ENCODE measurements at places on chromosomes 11 and 22.

- DNase-seq, result no peak
These were observed 101.1 kb upstream of the FAT3 start for GRCh38 chr11:92123540-92123939.

DNA sequence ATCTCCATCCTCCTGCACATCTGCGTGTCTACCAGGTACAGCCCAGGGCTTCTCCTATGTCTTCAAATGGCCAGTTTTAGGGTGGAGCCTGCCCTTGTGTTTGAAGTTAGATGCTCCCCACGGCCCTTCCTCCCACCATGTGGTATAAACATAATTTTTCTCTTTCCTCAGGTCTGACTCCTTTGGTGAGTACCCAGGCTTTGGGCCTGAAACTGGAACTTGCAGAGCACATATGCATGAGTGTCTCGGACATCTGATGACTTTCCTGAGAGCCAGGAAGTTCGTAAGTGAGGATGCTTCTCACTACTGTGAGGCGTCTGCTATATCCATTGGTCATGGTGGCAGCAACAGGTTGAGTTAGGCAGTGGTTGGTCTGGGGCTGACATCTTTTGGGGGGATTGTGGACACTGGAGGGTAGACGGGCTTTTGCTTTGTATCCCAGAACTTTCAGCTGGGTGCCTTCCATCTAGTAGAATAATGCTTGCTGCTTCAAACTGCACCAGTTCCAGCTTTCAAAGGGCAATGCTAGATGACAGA lies 16.2 kb downstream of the CSRP3 start:
- DNase-seq, result no peak

DNA sequence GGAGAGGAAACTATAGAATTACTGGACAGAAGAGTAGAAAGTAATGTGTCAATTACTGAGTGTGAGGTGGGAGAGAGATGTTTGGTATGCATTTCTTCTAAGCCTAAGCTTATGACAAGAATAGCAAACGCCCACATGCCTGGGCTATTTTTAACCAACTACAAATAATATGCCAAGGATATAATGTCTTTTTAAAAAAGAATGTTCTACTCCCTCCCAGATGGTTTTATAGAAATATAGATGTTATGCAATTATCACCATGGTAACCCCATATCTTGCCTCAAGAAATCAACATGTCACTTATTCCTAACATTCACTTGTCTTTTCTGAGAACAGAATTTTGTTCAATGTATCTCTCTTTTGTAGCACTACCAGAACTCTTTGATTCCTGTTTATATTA lies 996.7 kb upstream of the CHORDC1 start:
- DNase-seq, result no peak

- DNase-seq, result no peak
These were observed 5.6 kb downstream of the CCDC82 start for GRCh38 chr11:96384156-96384555.

DNA sequence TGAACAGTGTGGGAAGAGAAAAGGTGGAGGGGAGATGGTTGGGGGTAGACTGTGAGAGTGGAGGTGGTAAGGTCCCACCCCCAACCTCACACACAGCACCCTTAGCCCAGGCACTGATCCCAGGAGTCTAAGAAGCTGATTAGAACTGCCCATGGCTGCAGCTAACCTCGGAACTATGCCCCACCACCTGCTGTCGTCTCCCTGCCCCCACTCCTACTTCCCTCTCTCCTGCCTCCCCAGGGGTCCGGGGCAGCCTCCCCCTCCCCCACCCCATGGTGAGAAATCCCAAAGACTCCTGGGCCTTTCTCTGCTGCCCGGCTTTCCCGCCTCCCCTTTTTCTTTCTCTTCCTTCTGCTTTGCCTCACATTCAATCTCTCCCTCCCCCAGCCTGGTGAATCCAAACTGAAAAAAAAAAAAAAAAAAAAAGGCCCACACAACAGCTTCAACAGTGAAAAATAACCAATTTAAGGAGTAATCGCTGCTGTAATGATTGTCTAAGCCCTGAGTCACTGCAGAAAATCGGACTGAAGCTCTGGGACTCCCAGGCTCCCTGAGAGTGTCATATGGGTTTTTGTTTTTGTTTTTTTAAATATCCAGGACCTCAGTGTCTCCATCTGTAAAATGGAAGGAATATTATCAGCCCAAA lies 9.6 kb upstream of the TP53I11 start:
- DNase-seq, result no peak

DNA sequence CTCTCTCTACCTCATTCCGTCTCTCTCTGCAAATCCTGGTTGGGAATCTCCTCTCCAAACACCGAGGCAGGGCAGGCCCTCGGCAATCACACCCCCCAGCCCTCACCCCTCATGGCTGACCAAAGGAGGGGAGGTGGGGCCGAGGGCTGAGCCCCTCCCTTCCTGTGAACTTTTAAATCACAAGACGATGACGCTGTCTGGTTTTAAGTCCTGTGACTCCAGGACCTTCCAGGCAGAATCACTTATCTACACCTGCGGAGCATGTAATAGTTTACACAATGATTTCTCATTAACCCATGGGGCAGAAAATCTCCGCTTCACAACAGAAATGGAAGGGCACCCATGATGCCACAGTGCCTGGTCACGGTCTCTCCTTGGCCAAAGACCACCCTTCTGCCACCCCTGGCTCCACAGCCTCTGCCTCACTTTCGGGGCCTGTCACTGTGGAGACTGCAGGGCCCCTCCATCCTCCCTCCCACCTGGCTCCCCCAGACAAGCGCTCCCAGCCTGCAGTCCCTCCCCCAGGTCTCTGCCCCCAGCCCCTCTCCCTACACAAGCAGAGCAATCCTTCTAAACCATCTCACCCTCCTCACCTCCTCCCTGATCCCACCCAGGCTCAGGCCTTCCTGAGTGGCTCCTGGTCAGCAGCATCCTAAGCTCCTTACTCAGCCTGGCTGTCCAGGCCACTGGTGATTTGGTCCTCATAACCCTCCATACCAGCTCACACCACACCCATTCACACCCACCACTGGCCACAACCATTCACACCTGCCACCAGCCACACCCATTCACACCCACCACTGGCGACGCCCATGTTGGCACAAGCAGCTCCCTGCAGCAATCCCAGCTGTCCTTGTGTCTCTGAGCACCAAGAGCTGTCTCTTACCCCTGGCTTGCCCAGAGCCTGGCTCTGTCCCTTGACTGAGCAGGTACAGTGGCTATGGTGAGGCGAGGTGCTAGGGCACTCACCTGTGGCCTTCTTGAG lies 30.7 kb upstream of the ARFGAP3 start:
- no peak for DNase-seq
